Foreskin fibroblast (primary cell): ENCODE measurements at places on chromosomes 6 and 20.

- DNase-seq, result no peak
Measured at GRCh38 chr20:9253006-9253539, 184.2 kb downstream of the PLCB4 start.

GRCh38 chr20:3922223-3922982 lies 33.2 kb downstream of the PANK2 start:
- no peak for DNase-seq

DNA sequence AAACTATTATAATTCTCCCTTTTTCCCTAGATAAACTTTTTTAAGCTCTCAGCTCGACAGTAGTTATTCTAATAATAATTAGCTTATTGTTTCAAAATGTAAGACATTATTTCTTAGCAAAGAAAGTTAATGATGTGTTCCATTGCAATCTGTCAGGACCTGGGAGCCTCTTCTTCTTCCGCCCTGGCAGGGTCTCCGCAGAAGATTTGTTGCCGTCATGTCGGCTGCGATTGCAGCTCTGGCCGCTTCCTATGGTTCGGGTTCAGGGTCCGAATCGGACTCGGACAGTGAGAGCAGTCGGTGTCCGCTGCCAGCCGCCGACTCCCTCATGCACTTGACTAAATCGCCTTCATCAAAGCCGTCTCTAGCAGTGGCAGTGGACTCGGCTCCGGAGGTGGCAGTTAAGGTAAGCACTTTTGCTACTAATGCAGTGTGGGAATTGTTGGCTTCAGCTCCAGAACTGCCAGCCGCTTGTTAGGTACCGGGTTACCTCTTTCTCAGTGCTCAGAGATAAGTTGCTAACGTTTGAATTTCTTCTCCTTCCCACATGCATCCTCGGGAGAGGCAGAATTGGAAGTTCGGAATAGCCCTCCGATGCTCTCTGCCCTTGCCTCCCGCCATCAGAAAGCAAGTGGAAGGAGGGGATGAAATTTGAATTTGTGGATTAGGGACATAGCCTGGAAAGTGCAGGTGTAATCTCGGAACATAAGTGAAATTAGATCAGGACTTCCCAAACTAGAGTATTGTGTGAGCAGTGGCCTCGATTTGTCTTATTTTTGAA lies at the start of gene CDC40:
Gene CDC40, plus strand, starts transcription at position 200 of the 781 bp plus-strand sequence. Its CDS starts 18 bp downstream, at position 218.
- no peak for DNase-seq

DNA sequence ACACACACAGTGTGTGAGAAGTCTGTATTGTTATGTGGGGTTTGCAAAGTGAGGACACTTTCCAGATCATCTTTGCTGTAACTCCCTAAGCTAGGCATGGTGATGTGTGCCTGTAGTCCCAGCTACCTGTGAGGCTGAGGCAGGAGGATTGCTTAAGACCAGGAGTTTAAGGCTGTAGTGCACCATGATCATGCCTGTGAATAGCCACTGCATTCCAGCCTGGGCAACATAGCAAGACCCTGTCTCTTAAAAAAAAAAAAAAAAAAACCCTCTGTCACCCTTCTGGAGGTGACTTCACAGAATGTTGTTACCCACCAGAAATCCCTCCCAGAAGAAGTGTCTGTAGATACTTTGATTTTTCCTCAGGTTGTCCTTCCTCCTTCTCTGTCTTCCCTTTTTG lies 14.9 kb downstream of the CASS4 start:
- DNase-seq, result no peak

GRCh38 chr20:38805958-38806854 lies 709 bp downstream of the PPP1R16B start:
- DNase-seq, result peak; percentile 24

- DNase-seq, result peak; percentile 79
Measured at GRCh38 chr6:9540534-9541126, 874.2 kb downstream of the TFAP2A start.

GRCh38 chr6:37313723-37314486 lies 39.9 kb upstream of the RNF8 start:
- DNase-seq, result no peak

DNA sequence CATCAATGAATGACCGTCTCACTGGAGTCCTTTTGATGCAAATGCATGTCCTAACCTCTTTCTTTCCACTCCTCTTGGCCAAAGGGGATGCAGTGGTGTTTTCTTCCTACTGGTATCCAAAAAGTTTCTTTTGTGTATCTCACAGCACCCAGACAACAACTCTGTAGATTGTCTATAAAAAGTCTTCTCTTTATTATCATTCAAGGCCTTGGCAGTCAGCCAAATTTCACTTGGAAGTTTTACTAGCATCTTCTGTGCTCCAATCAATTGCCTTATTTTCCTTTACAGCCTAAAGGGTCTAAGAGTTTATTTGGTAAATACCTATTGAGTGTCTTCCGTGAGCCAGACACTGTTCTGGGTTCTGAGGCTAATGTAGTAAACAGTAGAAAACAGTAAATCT lies 150.2 kb upstream of the RNF217 start:
- DNase-seq, result no peak

DNA sequence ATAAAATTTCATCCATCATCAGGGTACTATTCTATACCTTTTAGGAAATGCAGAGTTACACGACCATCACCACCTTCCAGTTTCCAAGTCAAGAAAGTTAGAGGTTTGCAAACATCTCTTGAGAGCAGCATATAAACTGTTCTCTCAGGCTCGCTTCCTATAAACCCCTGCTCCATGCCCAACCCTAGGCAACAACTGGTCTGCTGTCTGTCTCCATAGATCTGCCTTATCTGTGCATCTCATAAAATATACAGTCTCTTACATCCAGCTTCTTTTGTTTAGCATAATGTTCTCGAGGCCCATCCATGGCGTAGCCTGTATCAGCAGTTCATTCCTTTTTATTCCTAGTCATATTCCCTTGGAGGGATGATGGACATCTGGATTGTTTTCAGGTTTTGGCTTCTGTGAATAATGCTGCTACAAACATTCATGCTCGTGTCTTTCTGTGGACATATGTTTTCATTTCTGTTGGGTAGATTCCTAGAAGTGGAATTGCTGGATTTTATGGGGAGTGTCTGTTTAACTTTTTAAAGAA lies 6.1 kb downstream of the PTPRT start:
- DNase-seq, result no peak

- DNase-seq, result no peak
Measured at GRCh38 chr6:36720251-36721141, 22.9 kb downstream of the RAB44 start.

DNA sequence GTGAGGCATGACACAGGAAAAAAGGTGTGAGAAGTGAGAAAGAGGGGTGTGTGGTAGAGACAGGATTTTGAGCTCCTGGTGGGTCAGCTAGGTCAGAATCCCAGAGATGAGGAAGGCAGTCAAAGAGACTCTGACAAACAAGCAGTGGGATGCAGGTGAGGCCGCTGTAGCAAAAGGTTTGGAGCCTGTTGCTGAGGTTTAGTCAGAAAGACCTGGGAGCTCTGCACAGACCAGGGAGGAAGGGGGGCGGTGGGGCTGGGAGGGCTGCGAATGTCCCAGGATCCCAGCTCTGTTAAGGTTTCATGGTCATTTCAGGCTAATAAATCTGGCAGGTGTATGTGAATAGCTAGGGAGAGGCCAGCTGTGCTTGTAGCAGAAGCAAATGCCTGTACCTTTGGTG lies 373.9 kb upstream of the SYNCRIP start:
- DNase-seq, result no peak

GRCh38 chr6:104064876-104065275 lies 794.8 kb downstream of the HACE1 start:
- DNase-seq, result no peak

- peak; percentile 45 for DNase-seq
Measured at GRCh38 chr6:28977341-28978132, 27.6 kb downstream of the ZNF311 start.

DNA sequence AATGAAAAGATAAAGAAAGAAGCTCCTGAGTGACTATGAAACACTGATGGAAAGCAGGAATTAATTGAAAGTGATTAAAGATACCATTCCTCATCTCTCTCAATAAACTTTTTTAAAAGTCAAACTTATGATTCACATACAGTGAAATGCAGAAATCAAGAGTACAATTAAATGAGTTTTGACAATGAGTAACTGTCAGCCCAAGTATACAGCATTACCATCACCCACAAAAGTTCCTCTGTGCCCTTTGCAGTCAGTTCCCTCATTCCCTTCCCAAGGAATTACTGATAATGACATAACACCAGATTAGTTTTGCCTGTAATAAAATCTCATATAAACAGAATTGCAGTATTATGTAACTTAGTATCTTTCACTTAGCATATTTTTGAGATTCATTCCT lies 44.5 kb downstream of the ATG5 start:
- DNase-seq, result no peak

DNA sequence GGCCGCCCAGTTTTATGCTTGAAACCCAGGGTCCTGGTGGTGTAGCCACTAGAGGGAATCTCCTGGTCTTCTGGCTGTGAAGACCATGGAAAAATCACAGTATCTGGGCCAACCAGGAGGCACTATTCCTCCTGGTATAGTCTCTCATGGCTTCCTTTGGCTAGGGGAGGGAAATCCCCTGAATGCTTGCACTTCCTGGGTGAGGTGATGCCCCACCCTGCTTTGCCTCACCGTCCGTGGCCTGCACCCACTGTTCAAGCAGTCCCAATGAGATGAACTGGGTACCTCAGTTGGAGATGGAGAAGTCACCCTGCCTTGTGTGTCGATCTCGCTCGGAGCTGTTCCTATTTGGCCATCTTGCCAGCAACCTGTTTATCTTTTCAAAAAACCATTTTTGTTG lies 10.1 kb upstream of the ZNF337 start:
- no peak for DNase-seq

- DNase-seq, result no peak
Measured at GRCh38 chr6:25835442-25836283, 3.8 kb upstream of the SLC17A1 start.

DNA sequence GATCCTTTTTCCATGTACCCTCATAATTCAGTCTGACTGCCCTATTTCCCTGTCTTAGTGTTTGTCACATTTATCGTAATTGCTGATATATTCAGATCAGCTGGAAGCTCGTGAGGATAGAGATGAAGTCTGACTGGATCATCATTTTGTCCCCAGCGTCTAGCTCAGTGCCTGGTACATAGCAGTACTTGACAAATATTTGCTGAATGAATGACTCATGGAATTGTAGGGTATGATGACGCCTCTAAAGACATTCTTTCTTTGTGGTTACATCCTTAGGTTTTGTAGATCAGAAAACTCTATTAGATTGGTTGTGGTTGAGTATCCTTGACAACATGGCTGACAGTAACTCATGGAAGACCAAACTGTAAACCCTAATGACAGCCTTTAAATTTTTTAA lies 68.9 kb downstream of the MTHFD1L start:
- peak; percentile 75 for DNase-seq

DNA sequence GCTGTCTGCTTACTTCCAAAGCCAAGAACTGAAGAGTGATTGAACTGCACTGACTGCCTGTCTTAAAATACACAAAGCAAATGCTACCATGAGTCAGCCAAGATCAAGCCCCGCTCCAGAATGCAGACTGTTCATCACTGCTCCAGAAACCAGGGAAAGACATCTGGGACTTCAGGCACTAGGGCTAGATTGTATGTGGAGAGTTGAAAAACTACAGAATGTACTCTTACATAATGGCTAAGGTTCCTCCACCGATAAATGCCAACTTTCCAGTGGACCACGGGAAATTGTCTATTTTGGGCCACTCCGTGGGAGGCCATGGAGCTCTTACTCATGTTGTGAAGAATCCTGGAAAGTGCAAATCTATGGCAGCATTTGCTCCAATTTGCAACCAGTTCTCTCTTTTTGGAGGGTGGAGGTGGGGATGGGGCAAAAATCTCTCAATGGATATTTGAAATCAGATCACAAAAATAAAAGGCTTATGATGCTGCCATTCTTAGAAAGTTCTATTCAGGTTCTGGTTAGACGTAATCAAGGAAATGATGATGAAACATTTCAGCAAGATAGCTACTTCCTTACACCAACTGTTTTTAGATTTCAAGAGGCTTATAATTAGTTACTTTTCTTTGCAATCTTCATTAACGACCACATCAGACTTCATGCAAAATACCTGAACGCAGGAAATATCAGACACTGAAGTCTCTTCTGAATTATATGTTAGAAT lies 11.8 kb upstream of the CAP2 start:
- peak; percentile 16 for DNase-seq

- DNase-seq, result no peak
Measured at GRCh38 chr20:57126481-57127092, 139.9 kb downstream of the BMP7 start.

- no peak for DNase-seq
Measured at GRCh38 chr6:142681099-142681498, 263.9 kb downstream of the HIVEP2 start.

DNA sequence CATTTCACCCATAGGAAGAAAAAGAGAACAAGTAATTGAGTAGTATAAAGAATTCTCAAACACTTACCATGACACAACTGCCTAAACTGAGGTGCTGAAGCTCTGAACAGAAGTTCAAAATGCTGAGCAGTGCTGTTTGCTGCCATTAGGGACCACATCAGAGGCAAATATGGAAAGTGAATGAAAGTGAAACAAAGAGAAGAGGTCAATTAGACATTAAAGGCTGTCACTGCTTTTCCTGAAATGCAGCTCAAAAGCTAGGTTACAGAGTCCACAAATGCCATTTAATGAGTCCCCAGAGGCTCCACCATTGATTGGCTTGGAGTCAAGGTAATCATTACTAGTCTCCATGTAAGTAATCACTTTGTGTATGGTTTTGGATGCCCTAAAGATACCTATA lies 46.1 kb downstream of the POU3F2 start:
- DNase-seq, result no peak

DNA sequence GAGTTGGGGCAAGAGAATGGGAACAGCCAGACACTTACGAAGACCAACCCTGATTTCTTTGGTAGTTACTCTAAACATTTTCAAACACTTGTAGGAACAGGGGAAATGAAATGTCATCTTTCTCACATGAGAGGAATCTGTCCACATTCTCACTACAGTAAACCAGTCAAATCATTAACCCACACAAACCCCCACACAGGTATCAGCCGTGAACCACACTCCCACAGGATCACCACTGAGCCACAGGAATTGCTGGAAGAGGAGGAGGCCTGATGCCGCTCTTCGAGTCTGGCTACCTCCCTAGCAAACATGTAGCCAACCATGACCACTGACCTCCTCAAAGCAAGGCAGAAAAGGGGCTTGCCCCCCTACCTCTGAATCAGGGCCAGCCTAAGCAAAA lies 6.9 kb upstream of the RSPO3 start:
- DNase-seq, result no peak

DNA sequence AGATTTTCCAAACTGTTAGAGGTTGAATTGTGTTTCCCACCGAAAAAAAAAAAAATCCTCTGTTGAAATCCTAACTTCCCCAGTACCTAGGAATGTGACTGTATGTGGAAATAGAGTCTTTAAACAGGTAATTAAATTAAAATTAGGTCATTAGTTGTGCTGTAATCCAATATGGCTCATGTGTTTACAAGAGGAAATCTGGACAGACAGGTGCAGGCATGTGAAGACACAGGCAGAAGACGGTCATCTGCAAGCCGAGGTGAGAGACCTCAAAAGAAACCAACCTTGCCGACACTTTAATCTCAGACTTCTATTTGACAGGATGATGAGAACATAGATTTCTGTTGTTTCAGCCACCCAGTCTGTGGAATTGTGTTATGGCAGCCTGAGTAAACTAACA lies 28.6 kb upstream of the EZR start:
- no peak for DNase-seq

GRCh38 chr20:10260316-10260715 lies 41.7 kb downstream of the SNAP25 start:
- DNase-seq, result no peak
